Fibroblast of skin of left biceps (primary cell): ENCODE measurements at places on chromosomes 12 and 14.

DNA sequence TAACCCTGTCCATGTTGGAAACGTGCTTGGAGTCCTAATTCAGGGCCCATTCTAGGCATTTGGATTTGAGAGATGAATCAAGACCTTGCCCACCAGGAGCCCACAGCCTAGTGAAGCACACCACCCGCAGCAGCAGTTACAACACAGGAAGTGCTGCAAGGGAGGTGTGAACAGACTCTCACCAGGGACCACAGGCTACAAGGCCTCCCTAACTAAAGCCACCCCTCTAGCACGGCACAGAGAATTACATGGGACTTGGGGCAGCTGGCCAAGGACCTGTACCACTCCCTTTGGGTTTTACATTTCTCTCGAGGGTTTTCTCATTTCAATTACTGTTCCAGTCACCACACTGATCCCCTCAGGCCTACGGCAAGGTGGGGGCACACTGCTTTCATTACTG is 49.5 kb upstream of the FOXN3 start:
- DNase-seq: no peak

DNA sequence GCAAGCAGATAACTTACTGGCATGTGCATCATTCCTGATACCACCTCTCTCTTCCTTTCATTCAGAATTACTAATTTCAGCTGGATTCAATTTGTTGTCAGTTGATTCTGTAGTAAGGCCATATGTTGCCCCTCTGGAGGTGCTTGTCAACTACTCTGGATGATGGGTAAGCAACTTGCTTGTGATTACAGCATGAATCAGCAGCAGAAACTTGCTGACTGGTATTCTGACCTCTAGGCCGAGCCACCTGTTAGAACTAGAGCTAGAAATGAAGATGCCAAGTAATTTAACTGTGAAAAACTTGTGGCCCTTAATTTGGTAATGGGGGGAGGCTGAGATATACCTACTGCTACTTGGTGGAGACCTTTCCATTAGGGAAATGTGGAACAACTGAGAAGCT is 5.1 kb downstream of the RNF10 start:
- DNase-seq: no peak

DNA sequence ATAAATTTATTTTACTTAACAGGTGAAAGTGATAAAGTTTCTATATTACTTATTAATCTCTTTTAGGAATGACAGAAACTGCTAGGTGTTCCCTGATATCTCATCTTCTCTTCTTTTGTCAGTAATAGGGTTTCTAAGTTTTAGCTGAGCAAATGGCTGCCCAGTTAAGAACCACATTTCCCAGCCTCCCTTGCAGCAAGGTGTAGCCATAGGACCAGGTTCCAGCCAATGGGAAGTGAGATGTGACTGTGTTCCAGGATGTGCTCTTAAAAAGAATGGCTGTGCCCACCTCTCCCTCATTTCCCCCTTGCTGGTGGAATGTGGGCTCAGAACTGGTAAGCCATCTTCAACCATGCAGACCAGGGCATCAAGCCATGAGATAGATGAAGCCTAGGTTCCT is 165.6 kb downstream of the HELB start:
- DNase-seq: no peak

GRCh38 chr14:31411218-31411727 is 9.1 kb downstream of the HEATR5A start:
- no peak for DNase-seq

GRCh38 chr12:5176036-5176435 is 132.4 kb downstream of the KCNA5 start:
- no peak for DNase-seq

DNA sequence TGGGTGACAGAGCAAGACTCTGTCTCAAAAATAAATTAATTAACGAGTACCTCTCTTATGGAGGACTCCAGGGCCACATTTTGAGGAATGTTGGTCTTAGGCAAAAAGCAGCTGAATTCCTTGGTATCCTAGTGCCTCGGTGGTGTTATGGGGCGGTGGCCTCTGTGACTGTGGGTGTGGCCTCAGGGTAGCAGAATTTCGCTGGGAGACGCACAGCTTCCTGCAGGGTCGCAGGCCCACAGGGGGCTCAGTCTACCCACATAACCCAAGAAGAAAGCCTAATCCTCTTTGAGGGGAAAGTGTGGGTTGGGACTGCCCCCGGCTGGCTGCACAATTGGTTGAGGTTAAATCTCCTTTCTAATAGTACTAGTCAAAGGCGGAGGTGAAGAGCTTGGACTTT is 11.2 kb upstream of the SERPINA4 start:
- no peak for DNase-seq

DNA sequence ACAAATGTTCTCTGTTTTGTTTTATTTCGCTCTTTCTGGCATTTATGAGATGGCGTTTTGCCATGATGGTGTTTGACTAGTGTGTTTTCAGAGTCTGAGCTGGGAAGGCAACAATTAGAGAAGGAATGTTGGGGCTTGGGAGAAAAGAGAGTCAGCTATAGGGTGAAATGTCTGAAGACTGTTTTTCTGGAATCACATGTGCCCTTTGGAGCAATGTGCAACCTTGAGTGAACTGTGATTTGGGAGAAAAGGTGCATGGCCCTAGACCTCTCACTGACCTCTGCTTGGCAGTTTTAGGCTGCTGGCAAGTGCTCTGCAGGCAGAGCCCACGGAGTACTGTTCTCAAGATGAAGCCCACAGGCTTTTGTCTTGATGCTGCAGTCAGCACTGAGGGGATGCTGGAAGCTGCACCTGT is 379.9 kb upstream of the PDE3A start:
- no peak for DNase-seq

DNA sequence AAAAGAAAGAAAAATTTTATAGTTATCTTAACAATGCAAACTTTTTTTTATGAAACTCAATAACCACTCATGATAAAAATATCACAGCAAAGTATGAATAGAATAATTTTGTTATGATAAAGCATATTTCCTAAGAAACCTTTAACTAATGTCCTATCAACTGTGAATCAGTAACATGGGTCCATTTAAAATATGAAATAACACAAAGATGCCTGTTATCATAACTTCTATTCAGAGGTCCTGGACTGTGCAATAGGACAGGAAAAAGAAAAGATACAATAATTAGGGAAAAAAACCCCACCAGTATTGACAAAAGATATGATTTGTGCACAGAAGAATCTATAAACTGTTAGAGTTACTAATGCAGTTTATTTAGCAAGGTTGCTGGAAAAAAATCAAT is 245.4 kb downstream of the FOXN3 start:
- DNase-seq: no peak

DNA sequence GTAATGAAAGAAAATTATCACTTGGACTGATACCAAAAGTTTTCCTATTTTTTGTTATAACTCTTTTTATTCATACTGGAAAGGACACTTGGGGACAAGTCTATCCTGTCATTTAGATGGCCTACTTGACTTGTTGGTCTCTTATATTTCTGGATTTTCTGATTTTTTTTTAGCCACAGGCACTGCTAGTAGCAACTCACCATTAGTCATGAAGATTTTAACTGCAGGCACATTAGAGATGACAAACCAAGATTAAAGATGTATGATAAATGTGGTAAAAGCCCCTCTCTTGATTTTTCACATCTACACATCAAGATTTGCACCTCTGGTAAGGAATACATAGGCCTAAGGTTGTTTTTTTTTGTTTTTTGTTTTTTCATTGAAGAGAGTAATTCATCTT is 217.0 kb downstream of the SLC25A21 start:
- no peak for DNase-seq

DNA sequence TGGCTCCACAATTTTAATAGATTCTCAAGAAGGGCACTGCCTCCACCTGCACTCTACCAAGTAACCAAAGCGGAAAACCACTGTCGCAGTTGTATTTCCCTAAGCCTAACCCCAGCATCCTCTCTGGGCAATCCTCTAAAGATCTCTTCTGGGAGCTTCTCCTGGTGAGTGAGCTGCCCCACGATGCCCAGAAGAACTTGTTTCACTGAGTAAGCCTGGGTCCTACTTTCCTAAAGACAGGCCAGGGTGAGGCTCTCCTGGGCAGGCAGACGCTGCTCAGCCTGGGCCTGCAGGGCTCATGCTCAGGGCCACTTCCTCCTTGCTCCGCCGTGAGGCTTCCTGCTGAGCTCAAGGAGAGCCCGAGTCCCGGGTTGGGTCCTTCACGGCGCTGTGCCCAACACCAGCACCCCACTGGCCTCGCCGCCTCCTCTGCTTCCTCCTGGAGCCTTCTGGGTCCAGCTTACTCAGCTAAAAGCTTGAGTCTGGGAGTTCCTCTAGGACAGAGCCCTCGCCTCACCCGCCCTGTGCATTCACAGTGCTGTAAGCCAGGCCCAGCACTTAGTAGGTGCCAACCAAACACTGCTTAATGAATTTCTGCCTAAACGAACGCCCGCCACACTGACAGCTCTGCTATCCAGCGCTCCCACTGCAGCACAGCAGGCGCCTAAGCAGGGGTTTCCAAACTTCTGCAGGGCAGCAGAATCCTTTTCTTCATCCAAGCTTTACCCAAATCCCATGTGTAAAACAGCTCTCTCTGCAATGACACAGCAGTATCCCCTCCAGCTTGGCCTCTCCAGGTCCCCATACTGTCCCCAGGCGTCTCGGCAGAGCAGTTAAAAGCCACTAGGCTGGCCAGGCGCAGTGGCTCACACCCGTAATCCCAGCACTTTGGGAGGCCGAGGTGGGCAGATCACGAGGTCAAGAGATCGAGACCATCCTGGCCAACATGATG is 5.7 kb downstream of the RAB35 start:
- DNase-seq: no peak

DNA sequence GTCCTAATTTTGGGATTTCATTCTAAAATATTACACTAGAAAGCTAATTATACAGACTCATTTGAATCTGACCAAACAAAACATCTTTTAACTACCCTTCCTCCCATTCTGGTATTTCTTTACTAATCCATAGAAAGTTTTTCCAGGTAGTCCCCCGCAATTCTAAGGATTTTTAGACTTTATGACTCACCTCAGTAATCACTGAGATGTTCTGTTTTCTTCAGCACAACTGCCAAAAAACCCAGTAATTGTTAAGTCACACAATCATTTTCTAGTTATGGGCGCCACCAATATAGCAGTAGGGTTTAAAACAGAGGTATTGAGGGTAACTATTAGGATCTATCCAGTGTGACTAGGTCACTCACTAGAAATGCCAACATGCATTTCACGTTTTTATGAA is 1.6 kb upstream of the ARID4A start:
- no peak for DNase-seq

- DNase-seq: no peak
Measured at GRCh38 chr12:75836533-75836932, 195.0 kb downstream of the PHLDA1 start.
